ENCODE measurements at places on chromosomes 12 and 14.

- no peak for DNase-seq
Observed at GRCh38 chr14:81737938-81738337, 204.3 kb upstream of the SEL1L start.

GRCh38 chr12:44976246-44976645 lies 74.7 kb downstream of the DBX2 start:
- no peak for DNase-seq

GRCh38 chr14:69658664-69659261 lies 47.4 kb downstream of the SUSD6 start:
- DNase-seq: no peak

DNA sequence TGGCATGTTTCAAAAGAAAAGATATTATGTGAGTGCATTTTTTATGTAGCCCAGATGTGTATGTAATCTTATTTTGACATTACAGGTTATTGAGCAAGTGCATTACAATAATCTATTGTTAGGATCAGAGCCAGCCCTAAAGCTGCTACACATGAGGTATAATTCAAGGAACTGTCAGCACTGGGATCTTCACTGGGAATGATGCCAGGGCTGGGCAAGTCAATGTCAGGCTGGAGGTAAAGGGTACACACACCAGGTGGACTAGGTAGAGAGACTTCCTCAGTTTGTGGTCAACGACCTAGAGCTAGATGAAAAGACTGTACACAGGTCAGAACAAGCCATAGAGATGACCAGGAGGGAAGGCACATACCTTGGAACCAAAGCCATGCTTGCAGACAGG lies 15.4 kb downstream of the TRIM9 start:
- no peak for DNase-seq

GRCh38 chr14:98229656-98230366 lies 1042.2 kb downstream of the BCL11B start:
- no peak for DNase-seq

GRCh38 chr12:6667559-6668210 lies 4.8 kb upstream of the ING4 start:
- no peak for DNase-seq

DNA sequence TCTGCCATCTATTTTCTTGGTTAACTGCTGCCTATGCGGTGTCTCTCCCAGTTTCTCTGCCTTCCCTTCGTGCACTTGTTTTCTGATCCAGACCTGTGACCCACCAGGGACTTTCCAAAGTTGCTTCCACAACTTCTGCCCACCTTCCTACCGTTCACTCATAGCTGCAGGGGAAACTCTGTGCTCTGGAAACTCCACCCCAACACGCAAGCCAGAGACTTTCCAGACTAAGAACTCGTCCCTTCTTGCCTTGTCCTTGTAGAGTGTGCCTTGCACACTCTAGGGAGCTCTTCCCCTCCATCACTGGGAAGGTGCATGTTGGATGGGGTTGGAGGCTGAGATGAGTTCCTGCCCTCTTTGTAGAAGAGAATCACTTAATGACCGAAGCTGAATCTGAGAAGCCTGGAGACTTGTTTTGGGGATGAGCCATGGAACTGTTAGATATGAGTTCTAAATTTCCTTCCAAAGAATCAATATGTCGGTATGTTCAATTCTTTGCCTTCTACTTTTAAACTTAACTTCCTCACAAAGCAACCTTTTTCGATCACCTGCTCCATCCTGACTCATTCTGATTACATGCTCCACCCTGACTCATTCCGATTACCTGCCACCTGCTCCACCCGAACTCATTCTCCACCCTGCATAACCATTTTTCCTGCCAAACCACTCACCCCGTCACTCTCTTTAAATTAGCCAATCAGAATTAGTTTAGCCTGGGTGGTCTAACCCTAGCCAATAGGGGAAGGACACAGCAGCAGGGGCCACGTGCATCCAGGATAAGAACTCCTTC lies 82.1 kb upstream of the CAPRIN2 start:
- no peak for DNase-seq
